ENCODE measurements at places on chromosomes 7 and 10. TPM values are rescaled to one million over a fixed set of nuclear protein-coding genes. Genes with fewer than 3 reads are reported as not detected.

Gene FAM25G
- total RNA-seq: not detected

Gene FAM107B
- total RNA-seq: 35.6 TPM

Gene TCF7L2
- total RNA-seq: 4.4 TPM

Gene FAM24B
- 11.7 TPM for total RNA-seq

Gene ANKRD30A
- not detected for total RNA-seq

Gene PALD1
- not detected for total RNA-seq

GRCh38 chr10:22329150-22329549, 8.3 kb downstream of the BMI1 start:
- no peak for DNase-seq

DNA sequence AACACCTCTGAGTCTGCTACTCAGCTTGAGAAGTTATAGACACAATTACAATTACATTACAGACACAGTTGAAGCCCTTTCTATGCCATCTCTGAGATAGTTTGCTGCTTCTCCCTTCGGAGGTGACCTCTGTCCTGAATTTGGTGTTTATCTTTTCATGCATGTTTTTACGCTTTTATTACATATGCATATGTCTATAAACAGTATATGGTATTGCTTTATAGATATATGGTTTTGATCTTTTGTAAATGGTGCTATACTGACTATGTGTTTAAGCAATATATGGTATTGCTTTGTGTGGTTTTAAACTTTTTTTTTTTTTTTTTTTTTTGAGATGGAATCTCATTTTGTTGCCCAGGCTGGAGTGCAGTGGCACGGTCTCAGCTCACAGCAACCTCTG, 48.4 kb downstream of the HK1 start:
- no peak for DNase-seq

- DNase-seq: no peak
Measured at GRCh38 chr7:5218564-5219360, 28.7 kb downstream of the WIPI2 start.

DNA sequence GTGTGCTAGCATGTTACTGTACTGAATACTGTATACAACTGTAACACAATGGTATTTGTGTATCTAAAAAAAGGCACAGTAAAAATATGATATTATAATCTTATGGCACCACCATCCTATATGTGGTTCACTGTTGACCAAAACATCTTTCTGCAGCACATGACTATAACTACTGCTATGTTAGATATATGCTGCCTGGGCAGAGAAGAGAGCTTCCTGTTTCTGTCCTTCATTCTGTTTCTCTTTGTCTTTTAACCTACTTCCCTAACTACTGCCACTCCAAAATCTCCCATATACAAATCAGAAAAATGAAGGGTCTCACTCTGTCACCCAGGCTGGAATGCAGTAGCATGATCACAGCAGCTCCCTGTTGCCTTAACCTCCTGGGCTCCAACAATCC, 8.8 kb upstream of the FGL2 start:
- DNase-seq: no peak

DNA sequence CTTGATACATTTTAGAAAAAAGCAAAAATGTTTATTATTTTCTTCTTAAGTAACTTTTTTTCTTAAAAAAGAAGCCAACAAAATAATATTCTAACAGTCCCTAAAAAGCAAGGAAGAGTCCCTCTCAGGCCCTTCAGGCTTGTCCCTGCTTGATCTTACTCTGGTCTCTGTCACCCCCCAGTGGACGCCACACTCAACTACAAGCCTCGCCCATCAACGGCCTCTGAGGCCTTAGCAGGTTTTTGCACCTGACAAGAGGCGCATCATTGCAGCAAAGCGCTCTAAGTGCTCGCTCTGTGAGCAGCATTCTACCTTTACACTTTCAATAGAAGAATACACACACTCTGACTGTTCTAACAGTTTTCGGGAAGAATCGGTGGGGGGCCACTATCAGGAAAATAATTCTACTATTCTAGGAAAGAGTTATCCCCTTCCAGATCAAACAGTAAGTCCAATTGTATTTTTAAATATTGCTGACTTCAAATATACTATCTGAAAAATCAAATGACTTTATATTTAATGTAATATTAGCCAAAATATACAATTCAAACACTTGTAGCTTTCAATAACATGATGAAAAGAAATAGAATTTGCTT, 139.2 kb downstream of the USP6NL start:
- peak; percentile 25 for DNase-seq

GRCh38 chr10:75430000-75430763, 1.2 kb upstream of the LRMDA start:
- no peak for DNase-seq

- DNase-seq: no peak
Measured at GRCh38 chr7:158394936-158395335, 192.7 kb downstream of the PTPRN2 start.

DNA sequence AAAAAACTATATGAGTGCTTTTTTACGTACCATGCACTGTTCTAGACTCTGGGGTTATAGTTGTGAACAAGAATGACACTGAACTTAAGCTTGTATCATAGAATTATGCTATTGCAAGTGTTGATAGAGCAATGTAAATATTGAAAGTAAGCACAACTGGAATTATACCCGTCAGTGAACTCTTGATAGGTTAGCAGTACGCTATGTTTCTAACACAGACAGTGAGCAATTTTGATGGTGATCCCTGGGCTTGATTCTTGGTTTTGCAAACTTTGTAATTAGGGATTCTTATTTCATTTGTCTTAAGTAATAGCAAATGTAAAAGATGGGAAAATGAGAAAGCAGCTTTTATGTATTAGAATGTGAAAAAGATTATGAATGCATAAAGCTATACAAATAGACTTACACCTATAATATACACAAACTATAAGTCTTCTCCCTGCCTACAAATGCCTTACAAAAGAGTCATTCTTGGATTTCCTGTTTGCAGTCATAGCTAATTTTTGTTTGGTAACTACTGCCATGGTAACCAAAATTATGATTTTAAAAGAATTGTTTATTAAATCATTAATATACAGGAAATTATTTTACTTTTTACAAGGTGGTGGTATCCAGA, 6.7 kb downstream of the TES start:
- DNase-seq: no peak

- peak; percentile 91 for DNase-seq
Measured at GRCh38 chr7:32670110-32671025, 175.1 kb downstream of the AVL9 start.

- DNase-seq: no peak
Measured at GRCh38 chr7:28332046-28332445, 80.3 kb upstream of the CREB5 start.

DNA sequence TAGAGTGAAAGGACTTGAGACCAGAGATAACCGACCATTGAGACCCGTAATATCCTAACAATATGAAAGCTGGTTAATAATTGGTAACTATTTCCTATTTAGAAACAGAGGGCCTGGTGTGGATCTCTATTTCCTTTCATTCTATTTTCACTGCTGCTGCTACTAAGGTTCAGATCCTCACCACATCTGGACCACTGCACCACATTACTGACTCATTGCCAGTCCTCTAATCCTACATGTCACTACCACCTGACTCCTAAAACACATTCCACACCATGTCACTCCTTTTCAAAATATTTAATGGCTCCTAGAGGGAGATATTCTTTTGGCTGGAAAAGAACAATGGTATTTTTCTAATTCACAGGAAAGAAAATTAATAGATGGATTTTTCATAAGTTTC, 6.4 kb downstream of the USP54 start:
- DNase-seq: no peak

- no peak for DNase-seq
Measured at GRCh38 chr10:77383861-77384553, 253.6 kb downstream of the KCNMA1 start.
